ENCODE measurements at places on chromosomes 2 and 18.

- peak; percentile 2 for DNase-seq
These were observed 1134.2 kb upstream of the ZEB2 start for GRCh38 chr2:145654156-145654555.

DNA sequence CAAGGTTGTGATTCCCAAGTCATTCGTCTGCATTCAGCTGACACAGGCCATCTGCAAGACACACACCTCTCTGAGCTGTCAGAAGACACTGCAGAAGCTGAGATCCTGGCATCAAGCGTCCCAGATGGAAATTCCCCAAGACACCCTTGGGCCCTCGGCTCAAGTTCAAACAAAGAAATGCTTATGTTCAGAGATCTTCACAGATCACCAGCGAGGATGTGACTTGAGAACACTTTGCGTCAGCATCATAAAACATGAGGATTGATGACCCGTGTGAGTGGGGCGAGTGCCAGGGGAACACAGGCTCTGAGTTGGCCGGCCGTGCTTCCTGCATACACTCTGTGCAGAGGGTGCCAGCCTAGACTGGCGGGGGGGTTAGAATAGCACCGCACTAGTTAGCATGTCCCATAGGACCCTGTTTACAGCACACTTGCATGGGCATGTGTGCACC lies 36.8 kb downstream of the KCNIP3 start:
- DNase-seq = no peak

- DNase-seq = no peak
These were observed 121.8 kb downstream of the SETBP1 start for GRCh38 chr18:44802508-44802907.

- DNase-seq = peak; percentile 8
These were observed 24.6 kb downstream of the COX7A2L start for GRCh38 chr2:42336361-42336965.

- no peak for DNase-seq
These were observed 3.0 kb downstream of the CLEC4F start for GRCh38 chr2:70817284-70817954.

DNA sequence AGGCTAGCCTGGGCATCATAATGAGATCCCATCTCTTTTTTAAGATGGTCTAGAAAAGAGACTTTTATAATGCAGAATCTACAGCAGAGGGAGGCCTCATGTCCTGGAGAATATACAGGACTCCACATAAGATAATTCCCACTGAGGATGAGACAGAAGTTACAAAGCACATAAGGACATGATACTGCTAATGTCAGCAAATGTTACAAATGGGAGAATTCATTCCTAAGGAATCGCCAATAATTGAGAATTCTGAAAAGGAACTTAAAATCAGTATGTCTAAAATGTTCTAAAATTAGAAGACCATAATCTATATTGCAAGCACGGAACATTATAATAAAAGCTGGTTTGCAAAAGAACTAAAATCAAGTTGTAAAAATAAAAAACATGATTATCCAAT lies 131.6 kb upstream of the PKDCC start:
- no peak for DNase-seq

GRCh38 chr2:216371721-216372702 lies at the start of gene MARCHF4:
Gene MARCHF4, minus strand, starts transcription at chr2:216372483. Its CDS starts 2,223 bp downstream, at chr2:216370260.
- DNase-seq = peak; percentile 83

DNA sequence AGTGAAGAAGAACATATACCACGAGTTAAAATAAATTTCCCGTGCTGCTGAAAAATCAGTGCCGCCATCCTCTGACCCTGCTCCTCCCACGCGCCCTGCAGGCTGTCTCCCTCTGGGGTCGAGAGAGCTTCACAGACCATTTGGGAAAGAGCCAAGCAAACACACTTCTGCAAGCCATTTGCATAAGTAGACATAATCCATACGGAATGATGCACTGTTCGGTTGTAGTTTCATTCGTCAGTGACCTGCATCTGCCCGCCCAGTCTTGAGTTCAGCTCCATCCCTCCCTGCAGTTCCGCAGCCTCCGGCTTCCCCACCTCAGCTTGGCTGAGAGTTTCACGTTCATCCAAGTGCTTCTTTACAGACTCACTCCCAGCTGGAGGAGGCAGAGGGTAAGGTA lies 69.6 kb downstream of the TRAPPC12 start:
- no peak for DNase-seq

GRCh38 chr18:8065284-8065683 lies 498.2 kb downstream of the PTPRM start:
- no peak for DNase-seq

- DNase-seq = no peak
These were observed 3.5 kb downstream of the KCNG2 start for GRCh38 chr18:79801217-79801616.

DNA sequence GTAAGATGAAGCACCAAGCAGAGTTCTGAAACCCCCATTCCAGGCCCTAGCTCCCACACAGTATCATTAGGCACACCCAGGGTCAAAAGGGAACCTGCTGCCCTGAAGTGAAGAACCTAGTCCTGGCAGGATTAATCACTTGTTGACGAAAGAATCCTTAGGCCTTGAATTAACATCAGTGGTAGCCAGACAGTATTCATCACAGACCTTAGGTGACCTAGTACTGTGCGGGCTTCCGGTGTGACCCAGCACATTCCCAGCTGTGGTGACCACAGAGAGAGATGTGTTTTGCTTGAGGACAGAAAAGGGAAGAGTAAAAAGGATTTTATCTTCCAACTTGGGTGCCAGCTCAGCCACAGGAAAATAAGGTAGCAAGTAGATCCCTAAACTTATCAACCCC lies 1071.4 kb upstream of the FAM98A start:
- no peak for DNase-seq

DNA sequence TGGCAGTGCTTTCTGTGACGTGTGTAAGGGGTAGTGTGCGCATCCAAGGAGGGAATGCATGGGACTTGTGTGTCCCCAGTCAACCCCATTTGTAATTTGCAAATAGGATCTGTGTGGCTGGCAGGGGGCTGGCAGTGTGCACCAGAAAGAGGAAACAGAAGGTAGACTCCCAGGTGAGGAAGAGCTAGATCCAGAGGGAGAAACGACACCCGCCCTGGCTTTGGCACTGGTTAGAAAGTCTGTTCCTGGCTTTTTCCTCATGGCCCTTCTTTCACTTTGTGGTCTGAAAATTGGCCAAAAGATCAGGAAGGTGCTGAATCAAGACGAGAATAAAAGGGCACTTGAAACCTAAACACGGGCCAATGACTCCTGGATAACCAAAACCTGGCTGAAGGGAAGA lies 33.3 kb downstream of the PRKCE start:
- DNase-seq = no peak

- DNase-seq = peak; percentile 50
These were observed 65.2 kb downstream of the CCDC195 start for GRCh38 chr2:224650815-224651439.

- DNase-seq = no peak
These were observed 176.9 kb upstream of the NABP1 start for GRCh38 chr2:191500884-191501560.

DNA sequence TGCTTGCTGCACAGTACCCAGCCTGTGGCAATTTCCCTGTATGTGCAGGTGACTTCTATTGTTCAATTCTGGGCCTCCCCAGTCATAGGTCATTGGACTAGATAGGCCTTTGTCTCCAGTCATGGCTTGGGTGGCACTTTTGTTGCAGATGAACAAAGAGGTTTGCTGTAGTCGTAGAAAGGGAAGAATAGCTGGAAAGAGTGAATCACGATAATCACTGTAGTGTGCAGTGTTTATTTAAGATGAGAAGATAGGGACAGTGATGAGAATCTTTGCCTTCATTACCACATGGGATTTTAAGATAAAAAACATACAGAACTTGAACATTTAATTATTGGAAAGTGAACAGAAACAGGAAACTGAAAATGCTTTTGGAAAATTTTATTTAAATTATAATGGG lies 156.1 kb upstream of the CYRIA start:
- DNase-seq = no peak

DNA sequence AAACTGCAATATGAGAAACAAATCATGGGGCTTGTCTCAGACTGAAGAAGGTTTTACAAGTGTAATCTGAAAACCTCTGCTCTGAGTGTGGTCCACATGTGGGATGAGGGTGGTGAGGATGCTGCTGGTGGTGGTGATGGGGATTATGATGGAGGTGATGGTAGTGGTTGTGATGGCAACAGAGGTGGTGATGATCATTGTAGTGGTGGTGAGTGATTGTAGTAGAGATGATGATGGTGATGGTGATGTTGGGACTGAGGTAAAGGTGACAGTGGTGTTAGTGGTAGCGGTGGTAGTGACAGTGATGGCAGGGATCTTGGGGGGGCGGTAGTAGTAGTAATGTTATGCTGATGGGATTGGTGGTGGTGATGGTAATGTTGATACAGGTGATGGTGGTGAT lies 217.8 kb downstream of the ANAPC1 start:
- no peak for DNase-seq

DNA sequence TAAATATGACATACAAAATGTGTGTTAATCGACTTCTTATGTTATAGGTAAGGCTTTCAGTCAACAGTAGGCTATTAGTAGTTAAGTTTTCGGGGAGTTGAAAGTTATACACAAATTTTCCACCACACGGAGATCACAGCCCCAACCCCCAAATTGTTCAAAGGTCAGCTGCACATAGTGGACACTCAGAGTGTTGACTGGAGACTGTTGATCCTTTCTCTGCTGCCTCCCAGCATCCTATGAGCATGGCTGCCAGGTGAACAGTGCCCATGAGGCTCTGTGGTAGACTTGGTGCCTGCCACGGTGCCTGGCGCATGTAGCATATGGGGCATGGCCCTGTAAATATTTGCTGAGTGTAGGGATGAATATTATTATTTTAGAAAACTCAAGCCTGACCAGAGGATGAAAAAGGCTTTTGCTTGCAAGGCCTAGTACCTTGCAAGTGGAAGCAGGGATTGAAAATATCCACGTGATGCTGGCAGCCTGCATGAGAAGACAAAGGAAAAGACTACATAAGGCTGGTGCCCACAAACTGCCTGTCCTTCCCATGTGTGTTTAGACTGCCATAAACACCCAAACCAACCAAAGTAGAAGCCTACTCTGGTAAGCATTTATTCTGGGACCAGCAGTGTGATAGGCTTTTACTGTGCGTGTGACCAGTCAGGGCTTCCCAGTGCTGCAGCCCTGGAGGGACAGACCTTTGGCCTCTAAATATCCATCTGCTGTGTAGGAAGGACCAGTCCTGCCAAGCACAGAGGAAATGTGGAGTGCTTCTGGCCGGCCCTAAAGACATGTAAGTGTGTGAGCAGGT lies 226.1 kb downstream of the LDLRAD4 start:
- no peak for DNase-seq

- no peak for DNase-seq
These were observed 89.9 kb downstream of the GLI2 start for GRCh38 chr2:120825370-120826259.

GRCh38 chr2:79984476-79984875 lies 320.1 kb downstream of the LRRTM1 start:
- no peak for DNase-seq

- peak; percentile 23 for DNase-seq
These were observed 497 bp downstream of the COLEC12 start for GRCh38 chr18:499776-500631.

- no peak for DNase-seq
These were observed 119.9 kb downstream of the CCBE1 start for GRCh38 chr18:59577386-59577655.

DNA sequence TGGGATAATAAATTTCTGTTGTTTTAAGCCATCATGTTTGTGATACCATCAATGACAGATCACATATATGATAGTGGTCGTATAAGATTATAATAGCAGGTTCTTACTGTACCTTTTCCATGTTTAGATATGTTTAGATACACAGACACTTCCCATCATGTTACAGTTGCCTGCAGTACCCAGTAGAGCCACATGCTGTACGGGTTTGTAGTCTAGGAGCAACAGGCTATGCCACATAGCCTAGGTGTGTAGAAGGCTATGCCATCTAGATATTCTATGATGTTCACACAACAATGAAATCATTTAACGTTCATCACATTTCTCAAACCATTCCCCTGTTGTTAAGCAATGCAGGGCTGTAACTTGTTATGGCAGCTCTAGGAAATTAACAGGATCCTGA lies 132.9 kb upstream of the SH3BP4 start:
- no peak for DNase-seq

DNA sequence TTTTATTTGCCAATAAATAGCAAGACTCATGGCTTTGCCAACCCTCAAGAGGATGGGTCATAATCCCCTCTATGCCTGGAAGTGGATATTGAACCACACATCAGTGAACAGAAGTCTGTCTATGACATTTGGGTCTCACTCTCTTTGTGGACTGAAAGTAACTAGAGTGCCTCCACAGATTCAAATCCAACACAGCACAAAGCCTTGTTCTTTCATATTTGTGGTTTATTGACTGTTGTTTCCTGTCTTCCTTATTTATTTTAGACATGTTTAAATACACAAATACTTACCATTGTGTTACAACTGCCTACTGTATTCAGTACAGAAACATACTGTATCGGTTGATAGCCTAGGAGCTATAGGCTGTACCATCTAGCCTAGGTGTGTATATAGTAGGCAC lies 121.9 kb downstream of the TSN start:
- DNase-seq = no peak

DNA sequence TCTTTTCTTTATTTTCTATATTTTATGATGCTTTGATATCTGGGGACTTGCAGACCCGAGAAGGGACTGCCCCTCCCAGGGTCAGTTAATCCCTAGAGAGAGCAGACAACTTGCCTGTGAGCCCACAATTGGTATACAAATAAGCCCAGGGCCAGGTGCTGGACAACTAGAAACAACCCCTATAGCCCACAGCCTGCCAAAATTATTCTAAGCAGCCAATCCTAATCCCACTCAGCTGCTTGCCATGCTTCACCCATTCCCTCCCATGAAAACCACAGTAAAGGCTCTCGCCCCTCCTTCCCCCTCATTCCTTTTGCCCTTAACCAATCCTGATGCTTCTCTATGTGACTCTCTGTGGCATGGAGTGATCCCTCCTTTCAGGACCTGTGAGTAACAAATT lies 380.7 kb downstream of the RBM43 start:
- DNase-seq = no peak

DNA sequence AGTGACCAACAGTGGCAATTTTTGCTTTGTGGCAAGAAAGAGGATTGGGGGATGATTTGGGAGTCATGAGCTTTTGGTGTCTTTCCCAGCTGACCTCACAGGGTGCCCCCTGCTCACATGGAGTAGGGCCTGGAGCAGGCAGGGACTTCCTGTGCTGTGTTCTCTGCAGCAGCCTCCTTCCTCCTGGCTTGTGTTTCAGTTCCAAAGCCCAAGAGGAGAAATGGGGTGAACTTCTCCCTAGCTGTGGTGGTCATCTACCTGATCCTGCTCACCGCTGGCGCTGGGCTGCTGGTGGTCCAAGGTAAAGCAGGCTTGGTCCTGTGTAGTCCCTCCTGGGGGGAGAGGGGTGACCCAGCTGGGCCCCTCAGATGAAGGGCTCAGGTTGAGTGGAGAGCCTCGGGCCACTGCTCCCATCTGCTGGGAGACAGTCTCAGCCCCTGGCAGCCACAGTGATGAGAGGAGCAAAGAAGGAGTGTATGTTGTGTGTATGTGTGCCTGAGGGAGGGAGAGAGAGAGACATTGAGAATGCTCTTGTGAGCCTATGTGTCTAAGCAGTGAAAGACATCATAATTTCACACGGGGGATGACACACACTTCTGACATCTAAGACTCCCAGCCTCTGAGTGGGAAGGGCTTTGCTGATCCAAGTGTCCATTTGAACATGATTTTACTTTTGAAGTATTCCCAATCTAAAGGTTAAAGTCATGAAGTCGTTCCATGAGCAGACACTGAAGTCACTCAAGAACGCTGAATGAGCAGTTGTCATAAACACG lies 27.2 kb downstream of the MARCO start:
- no peak for DNase-seq

All from neuronal stem cell (in vitro differentiated cells).